Myocyte (in vitro differentiated cells): ENCODE measurements at places on chromosomes 5 and 9. TPM values are rescaled to one million over a fixed set of nuclear protein-coding genes. Genes with fewer than 3 reads are reported as not detected.

GRCh38 chr9:83167126-83167525 is 104.2 kb upstream of the RASEF start:
- no peak for DNase-seq

GRCh38 chr5:31626156-31626555 is 12.8 kb upstream of the PDZD2 start:
- DNase-seq = no peak

Gene DMRT3
- total RNA-seq = not detected in 2 replicates

DNA sequence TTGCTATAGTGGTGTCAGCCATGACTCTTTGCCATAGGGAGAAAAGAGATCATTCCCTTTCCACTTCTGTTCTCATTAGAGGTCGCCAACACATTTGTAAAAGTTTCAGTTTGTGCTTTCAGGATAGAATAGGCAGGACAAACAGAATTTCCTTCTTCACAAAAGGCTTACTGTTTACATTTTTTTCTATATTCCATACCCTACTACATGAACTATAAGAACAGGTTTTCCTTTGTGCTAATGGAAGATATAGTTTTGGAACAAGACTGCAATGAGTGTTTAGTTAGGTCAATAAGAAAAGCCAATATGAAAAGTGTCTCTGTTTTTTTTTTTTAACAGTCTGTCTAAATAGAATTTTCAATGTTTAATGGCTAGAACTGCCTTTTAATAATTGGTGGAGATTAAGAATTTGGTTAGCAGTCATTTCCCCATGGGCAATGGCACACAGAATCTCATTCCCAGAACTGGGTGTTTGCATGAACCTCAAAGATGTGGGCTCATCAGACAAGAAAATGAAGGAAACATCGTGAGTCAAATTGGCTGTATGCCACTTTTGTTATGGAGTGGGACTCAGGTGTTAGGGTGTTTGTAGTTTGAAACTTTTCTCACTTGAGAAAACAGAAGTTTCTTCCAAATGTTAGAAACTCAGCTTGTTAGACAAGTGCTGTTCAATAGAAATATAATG is 75.2 kb upstream of the PRLR start:
- no peak for DNase-seq

GRCh38 chr9:15725953-15726352 is 173.1 kb downstream of the CCDC171 start:
- DNase-seq = no peak

GRCh38 chr9:105637787-105638395 is 24.4 kb upstream of the TAL2 start:
- no peak for DNase-seq

DNA sequence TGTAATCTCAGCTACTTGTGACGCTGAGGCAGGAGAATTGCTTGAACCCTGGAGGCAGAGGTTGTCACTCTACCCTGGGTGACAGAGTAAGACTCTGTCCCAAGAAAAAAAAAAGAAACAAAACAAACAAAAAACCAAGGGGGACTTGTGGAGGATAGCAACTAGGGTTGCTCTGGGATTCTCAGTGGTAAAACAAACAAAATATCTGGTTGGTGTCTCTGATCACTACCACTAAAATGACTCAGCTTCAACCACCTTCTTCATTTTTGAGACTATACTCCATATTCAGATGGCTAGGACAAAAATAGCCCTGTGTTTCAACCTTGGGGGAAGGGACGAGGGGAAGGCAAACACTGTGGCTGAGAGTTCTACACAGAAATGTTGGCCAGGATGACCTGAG is 110.3 kb downstream of the ARRDC3 start:
- DNase-seq = peak; percentile 45

Gene EGFL7
- 6.0 and 7.0 TPM in 2 replicates for total RNA-seq

DNA sequence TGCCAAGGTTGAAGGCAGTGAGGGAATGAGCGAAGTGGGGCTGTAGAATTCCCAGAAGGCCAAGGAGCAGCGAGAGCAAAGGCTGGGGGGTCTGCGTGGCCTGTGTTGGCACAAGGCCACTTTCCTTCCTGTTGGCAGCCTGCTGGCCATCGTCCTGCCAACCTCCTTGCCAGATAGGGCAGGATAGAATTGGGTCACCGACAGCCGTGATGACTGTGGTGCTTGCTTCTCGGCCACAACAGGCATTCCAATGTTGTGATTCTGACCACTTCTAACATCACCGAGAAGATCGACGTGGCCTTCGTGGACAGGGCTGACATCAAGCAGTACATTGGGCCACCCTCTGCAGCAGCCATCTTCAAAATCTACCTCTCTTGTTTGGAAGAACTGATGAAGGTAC is 18.9 kb downstream of the TRIP13 start:
- DNase-seq = peak; percentile 65

DNA sequence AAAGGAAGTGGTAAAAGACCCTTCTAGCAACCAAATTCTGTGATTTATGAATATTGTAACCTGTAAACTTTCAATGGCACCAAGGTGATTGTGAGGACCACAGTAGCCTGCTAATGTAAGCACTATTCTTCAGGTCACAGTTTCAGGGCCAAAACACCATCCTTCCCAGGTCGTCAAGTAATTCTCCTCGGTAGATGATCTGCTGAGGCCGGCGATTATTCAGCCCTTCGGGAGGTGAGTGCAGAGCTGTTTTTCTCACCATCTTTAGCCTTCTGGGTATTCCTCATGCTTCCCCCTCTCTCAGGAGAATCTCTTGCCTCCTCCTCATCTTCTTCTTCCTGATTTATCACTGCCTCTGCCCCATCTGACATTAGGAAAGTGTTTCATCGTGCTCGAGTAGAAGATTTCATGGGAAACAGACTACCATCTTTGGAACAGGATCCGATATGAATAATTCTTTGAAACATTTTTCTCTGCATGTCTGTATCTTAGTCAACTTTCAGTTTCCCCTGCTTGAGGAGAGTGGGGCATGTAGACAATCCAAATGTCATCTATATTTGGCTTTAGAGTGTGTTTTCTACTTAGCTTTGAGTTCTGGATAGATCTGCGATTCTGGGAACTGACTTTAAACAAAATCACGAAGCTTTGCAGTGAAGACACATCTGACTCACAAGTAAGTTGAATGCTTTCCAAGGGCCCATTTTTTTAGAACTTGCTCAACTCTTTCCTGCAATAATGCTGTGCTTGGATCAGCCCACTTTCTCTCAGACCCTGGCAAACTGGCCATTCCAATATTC is 173.9 kb downstream of the AOPEP start:
- peak; percentile 85 for DNase-seq

DNA sequence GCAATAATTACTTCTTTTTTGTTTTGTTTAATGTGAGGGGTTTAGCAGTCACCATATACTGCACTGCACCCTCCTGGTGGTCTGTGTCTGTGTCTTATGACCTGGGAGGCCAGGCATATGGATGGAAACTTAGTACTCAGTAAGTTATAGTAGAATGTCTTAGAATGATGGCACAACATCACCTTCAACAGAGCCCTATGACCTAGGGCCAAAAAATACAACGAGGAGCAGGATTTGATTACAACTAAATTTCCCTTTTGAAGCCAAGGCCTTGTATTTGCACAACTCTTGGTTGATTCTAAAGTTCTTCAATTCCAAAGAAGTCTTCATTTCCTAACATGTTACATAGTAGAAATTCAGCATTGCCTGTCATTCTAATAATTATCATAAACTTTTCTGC is 422.1 kb upstream of the PIK3R1 start:
- no peak for DNase-seq

DNA sequence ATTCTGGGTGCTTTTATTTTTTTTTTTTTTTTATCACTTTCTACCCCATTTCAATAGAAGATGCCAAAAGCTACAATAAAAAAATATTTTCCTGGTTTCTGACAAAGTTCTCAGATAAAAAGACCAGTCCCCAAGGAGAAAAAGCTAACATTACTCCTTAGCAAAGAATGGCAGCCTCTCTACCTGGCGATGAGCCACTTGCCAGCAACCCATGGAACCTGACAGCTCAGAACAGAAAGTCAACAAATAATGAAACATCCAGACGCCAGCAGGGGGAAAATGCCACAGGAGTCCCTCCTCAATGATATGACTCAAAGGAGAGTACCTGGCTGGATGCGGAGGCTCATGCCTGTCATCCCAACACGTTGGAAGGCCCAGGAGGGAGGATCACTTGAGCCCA is 123.2 kb downstream of the MYO10 start:
- no peak for DNase-seq
